ENCODE measurements at places on chromosomes 12 and 14.
A peak's percentile ranks its signal among the peaks of the same experiment; 100 is the strongest.

GRCh38 chr14:49962621-49963020 is 69.7 kb downstream of the ARF6 start:
- DNase-seq = no peak

DNA sequence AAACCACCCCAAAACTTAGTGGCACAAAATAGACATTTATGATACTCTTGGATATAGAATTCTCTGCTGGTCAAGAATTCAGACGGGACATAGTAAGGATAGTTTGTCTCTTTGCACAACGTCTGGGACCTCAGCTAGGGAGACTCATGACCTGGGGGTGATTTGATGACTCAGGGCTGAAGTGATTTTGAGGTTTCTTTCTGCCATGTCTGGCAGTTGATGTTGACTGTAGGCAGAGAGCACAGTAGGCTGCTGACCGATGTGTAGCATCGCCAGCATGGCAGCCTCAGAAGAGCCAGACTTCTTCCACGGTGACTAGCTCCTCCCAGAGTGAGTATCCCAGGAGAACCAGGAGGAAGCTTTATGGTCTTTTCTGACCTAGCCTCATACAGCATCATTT is 88.9 kb upstream of the FRMD6 start:
- DNase-seq = no peak

DNA sequence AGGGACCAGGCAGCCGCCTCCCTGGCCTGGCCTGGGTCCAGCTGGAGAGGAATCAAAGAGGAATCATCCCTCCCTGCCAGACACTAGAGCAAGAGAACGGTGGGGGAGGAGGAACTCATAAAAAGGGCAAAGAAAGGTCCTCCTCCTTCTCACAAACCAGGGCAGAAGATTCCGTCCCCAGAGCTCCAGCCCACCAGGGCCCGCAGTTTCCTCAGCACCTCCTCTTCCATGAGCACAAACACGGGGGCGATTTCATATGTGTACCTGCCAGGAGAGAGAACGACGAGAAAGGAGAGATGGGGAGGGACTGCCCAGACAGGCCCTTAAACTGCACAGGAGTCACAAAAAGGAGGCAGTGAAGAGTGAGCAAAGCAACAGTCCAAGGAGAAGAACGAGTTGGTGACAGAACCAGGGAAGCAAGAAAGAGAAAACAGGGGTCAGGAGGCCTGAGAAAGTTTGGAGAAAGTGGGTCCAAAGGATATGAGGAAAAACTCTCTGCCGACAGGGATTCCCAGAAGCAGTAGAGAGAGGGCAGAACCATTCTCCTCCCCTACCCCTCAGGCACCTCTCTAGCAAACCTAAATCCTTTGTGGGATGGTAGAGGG is 8.7 kb upstream of the ZNF740 start:
- no peak for DNase-seq

- no peak for DNase-seq
These were observed 3.6 kb upstream of the TPI1 start for GRCh38 chr12:6863586-6864321.

GRCh38 chr14:96181186-96182056 is 23.2 kb upstream of the BDKRB2 start:
- DNase-seq = no peak

GRCh38 chr12:47408171-47408871 is 297.5 kb downstream of the RPAP3 start:
- peak; percentile 29 for DNase-seq

DNA sequence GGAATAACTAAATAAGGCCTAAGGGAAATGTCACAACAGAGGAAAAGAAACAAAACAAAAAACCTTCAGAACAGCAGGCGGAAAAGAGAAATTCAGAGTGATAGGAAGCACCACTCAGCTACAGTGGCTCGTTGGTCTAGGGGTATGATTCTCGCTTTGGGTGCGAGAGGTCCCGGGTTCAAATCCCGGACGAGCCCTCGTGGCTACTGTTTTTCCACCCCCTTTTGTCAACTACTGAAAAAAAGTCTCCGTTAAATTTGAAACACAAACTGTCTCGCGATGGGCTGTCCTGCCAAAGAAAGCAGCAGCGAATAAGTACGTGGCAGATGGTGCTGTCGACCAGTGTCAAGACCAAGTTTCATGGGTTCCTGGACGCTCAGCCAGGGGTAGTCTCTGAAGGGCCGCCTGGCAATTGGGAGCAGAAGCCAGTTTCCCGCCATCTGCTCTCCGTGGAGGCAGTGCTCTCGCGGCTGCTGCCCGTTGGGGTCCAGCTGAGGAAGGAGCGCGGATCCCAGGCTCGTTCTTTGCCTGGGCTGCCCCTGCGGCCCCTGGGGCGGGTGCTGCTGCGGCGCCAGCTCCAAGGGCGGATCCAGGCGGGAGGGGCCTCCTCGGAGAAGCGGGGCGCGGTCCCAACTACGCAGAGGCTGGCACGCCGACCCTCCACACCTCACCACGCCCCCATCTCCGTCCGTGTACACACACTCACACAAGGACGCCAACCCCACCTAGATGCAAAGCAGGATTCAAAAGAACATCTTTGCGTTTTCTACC is at the start of gene RNASE4:
RNASE4 (plus strand) TSS at position 670 of the 771 bp plus-strand sequence. CDS start 14,812 bp downstream, outside the sequence.
- DNase-seq = no peak

GRCh38 chr14:80136358-80136757 is 74.9 kb downstream of the DIO2 start:
- no peak for DNase-seq

Data from HuH-7.5 (cell line).